Fibroblast of skin of left quadriceps (primary cell): ENCODE measurements at places on chromosomes 6 and 20.

DNA sequence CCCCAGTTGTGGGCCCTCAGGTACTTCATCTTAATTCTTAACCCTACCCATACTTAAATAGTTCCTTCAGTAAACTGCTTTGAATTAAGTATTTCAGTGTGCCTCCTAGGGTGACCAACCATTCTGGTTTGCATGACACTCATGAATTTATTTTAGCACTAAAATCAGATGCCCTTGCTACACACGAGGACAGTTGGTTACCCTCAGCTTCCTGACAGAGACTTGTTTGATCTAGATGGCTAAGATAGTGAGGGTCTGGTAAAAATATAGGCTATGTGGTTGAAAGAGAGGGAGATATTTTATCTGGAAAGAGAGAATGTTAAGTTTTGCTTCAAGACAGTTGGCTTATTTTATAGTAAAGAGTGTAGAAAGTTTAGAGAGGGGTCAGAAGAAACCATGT, 10.6 kb downstream of the PGK2 start:
- no peak for DNase-seq

GRCh38 chr6:34568341-34569201, 12.4 kb upstream of the SPDEF start:
- DNase-seq: no peak

DNA sequence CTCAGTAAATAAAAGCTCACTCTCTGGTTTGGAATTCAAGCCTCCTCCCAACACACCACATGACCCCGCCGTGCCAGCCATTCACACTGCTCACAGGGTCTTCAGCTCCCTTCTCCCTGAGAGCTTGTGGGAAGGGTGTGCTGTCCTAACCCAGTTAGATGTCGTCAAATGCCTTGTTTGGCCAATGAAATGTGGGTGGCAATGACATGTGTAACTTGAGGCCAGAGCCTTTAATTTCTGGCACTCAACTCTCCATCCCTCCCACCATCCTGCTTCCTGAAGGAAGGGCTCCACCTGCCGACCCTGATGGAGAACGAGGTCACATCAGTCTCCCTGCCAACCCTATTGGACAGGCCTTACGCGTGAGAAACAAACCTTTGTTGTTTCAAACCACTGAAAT, 224.5 kb upstream of the AGPAT4 start:
- DNase-seq: no peak

DNA sequence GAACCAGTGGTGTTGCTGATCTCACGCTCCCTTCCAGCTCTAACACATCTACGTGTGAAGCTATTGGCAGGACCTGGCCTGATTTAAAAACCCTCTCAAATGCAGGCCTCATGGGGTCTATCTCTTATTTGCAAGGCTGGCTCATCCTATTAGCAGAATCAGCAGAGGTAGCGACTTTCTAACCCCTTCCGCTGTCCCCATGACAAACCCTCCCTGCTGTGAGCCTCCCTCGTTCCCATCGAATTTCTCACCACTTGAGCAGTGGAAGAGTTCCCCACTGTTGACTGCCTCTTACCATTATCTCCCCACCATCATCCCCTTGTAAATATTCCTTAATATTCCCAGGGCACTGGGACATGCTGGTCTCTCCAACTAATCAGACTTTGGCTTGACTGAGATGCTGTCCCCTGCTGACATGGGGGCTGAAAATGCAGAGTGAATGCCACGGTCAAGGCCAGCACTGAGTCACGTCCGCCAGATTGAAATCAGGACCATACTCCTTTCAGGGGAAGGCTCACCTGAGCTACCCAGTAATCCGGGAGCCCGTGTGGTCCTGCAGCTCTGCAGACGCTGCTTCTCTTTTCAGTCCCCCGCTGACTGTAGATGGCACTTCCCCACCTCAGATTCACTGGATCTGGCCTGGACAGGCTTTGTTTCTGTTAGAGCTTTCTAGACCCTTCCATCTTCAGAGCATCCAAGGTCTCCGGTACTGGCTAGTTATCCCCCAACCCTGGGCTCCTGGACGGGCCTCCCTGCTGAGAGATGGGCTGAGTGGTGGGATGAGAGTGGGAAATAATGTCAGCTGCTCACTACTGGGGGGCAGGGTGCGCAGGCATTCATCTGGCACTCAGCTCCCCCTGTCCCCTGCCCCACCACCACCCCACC, 23.1 kb downstream of the AAR2 start:
- no peak for DNase-seq

DNA sequence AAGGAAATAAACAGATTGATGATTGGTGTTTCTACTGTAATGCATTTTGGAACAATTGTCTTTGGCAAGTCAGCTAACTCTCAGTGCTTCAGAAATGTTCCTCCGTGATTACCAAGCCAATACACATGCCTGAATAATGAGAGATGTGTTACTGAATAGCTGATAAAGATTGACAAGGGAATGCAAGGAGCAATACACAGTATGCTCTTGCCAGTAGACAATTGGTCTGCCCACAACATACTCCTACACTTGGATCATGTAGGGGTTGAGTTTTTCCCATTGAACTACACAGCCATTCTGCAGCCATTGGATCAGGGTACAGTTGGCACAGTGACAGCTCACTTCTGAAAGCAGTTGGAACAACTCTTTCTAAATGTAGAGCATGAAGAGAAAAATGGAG, 5.6 kb upstream of the GJB7 start:
- no peak for DNase-seq

- no peak for DNase-seq
Measured at GRCh38 chr6:149990661-149991471, 27.1 kb downstream of the ULBP1 start.

GRCh38 chr6:31528307-31528777, 420 bp upstream of the MCCD1 start:
- DNase-seq: no peak

- no peak for DNase-seq
Measured at GRCh38 chr6:158000530-158001307, 19.1 kb downstream of the SYNJ2 start.

GRCh38 chr20:44478206-44478605, 2.5 kb downstream of the TTPAL start:
- no peak for DNase-seq

- DNase-seq: no peak
Measured at GRCh38 chr6:89438248-89438647, 5.3 kb downstream of the ANKRD6 start.

GRCh38 chr6:101083533-101084175, 202.5 kb upstream of the ASCC3 start:
- peak; percentile 48 for DNase-seq

GRCh38 chr6:166330612-166331011, 11.7 kb downstream of the SFT2D1 start:
- DNase-seq: no peak

DNA sequence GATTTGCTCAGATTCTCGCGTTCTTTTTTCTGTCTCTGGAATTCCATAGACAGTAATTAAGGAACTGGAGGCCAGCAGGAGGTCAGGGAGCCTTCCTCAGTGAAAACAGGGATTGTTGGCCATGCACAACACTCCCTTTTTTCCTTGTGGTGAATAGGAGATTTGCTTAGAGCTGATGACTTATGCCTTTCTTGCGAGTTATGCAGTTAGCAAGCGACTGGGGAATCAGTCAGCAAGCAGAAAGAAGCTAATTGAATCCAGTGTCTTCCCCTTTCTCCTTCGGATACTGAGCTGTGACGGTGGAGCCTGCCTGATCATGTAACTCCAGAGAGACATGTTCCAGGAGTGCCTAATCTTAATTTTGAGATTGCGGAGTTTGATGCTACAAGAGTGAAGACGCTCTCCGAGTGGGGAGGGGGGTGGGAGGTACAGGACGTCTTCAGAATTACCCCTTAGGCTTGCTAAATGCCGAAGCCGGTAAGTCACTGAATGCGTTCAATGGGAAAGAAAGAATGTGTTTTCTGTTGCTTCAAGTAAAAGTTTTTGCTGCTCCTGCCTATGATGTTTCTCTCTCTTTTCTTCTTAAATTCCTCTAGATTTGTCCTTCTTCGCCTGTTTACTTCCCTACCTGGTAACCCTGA, 165.9 kb downstream of the SASH1 start:
- peak; percentile 70 for DNase-seq

GRCh38 chr20:40686893-40687292, 2.1 kb downstream of the MAFB start:
- DNase-seq: no peak

DNA sequence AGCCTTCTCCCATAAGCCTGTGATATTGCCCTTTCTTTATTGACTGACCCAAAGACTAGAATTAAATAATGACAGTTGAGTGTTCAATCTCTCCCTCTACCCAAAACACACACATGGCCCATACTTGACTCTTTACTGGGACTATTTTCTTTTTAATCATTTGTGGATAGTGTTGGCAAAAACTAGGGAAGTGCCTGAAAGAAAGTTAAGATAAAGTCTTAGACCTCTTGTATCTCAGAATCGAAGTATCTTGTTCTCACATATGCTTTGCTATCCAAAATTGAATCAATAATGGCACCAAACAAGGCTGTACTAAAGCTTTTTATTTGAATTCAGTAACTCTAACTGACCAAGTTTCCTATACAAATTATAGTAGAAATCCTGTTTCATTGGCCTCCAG, 19.0 kb downstream of the TMEM244 start:
- DNase-seq: no peak

- DNase-seq: no peak
Measured at GRCh38 chr6:52893803-52894202, 15.7 kb downstream of the GSTA3 start.

- DNase-seq: no peak
Measured at GRCh38 chr6:31525553-31525931, 3.2 kb upstream of the MCCD1 start.

GRCh38 chr6:44508646-44509045, 121.1 kb downstream of the CDC5L start:
- DNase-seq: peak; percentile 38

DNA sequence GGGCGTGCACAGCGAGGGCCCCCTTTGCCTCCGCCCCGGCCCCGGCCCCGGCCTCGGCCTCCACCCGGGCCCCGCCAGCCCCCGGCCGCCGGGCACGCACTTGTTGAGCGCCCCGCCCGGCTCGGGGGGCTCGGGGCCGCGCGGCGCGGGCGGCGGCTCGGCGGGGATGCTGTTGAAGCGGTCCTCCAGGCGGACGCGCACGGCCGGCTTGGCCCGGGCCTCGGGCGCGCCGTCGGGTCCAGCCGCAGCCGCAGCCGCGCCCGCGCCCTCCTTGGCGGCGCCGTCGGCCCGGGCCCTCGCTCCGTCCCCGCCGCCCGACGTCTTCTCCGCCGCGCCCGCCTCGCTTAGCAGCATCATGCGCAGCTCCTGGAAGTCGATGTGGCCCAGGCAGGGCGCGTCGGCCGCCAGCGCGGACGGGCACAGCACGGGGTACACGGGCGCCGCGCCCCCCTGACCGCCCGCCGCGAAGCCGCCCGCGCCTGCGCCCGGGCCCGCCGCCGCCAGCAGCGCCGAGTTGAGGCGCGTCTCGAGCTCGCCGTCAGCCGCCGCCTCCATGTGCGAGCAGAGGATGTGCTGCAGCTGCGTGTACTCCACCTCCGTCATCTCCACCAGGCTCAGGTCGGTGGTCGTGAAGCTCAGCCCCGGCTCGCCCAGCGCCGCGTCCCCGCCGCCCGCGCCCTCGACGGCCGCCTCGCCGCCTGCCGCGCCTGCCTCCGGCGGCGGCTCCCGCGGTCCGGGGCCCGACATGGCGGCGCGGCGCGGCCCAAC, 514 bp downstream of the TCFL5 start:
- no peak for DNase-seq

DNA sequence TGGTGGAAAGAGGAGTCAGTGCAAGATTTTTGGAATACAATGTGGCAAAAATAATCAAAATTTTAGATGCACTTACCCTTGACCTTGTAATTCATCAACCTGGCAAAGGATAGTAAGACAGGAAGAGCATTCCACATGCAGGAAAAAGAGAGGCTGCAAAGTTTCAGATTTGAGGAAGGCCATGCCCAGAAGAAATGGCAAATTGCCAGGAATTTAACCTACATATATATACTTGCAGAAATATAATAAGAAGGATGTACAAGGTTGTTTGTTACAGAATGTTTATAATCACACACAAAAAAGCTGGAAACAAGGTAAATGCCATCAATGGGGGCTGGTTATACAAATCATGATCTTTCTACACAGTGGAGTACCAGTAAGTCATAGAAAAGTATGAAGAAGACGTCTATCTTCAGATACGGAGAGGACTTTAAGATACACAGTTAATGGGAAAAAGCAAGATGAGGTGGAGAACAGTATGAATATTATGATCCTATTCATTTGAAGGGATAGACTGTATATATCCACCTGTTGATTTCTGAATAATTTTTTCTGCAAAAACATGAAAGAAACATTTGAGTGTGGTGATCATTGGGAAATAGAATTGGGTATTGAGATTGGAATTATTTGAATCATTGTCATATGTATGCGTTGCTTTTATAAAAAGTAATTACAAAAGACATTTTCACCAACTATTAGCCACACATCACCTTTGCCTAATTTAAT, 253.8 kb downstream of the TBC1D7 start:
- no peak for DNase-seq

DNA sequence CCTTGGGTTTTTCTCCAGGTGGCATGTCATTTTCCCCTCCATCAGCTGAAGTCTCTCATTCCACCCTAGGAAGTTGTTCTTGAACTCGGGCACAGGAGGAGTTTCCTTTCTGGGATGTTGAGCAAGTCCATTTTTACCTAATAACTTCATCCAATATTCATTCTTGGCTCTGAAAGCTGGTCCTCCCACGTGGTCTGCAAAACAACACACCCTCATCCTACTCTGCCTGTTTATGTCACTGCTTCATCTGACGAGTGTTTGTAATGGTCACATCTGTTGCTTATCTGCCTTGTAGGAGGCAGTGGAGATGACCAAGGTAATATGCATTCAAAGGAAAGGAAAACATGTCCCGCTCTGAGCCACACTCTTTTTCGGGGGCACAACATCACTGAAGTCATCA, 41.7 kb upstream of the AIG1 start:
- DNase-seq: no peak

DNA sequence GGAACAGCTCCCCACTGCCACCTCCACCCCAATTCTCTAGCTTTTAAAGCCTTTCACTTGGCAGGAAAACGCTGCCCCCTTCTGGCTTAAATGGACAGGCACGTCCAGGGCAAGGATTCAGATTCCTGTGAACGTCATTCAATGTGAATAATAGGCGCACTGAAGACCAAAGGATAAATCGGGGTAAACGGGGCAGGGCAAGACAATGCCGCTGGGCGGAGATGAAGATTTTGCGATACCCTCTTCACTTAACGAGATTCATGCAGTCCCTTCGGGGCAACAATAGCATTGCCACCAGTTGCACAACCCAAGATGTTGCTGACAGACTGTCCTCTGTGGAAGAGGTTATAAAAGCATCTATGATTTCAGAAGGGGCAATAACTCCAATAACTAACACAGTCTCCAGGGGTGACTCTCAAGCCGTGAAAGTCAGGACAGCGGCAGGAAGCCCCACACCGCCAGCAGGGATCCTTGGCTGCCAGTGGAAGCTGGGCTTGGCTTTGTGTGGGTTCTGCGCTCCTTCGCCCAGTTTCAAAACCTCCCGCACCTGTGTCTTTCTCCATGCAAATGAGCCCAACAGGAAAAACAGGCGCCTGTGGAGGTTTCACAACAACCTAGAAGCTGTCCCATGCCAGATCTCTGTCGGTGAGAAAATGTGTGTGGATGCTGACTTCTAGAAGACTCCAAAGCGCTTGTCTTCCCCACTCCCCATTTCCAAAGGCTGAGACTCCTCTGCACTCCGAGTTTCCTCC, 291.8 kb downstream of the BMP7 start:
- DNase-seq: peak; percentile 36
